Colonic mucosa (tissue), 4 donors: ENCODE measurements at places on chromosomes 5 and 9.

- peak overlapping the region; percentile 83 for H3K27ac ChIP-seq
- peak; percentile 52 for DNase-seq
- no peaks in the 10 kb centered on the region for H3K4me1 ChIP-seq
Measured at GRCh38 chr5:151222790-151223446, 974 bp downstream of the CCDC69 start.

GRCh38 chr5:167665841-167666375, 625.5 kb upstream of the WWC1 start:
- H3K36me3 ChIP-seq, result no peaks in the 10 kb centered on the region
- H3K4me3 ChIP-seq, result no peak overlapping the region
- H3K27ac ChIP-seq, result no peak overlapping the region
- no peak for DNase-seq
- H3K4me1 ChIP-seq, result no peaks in the 10 kb centered on the region

- H3K27ac ChIP-seq, result no peak overlapping the region
- H3K4me3 ChIP-seq, result no peak overlapping the region
- H3K27me3 ChIP-seq, result peaks cover 20% of the 10 kb centered on the region
- no peaks in the 10 kb centered on the region for H3K4me1 ChIP-seq
- no peaks in the 10 kb centered on the region for H3K36me3 ChIP-seq
- peak; percentile 45 for DNase-seq
Measured at GRCh38 chr9:136138566-136138965, 19.9 kb upstream of the TMEM250 start.

DNA sequence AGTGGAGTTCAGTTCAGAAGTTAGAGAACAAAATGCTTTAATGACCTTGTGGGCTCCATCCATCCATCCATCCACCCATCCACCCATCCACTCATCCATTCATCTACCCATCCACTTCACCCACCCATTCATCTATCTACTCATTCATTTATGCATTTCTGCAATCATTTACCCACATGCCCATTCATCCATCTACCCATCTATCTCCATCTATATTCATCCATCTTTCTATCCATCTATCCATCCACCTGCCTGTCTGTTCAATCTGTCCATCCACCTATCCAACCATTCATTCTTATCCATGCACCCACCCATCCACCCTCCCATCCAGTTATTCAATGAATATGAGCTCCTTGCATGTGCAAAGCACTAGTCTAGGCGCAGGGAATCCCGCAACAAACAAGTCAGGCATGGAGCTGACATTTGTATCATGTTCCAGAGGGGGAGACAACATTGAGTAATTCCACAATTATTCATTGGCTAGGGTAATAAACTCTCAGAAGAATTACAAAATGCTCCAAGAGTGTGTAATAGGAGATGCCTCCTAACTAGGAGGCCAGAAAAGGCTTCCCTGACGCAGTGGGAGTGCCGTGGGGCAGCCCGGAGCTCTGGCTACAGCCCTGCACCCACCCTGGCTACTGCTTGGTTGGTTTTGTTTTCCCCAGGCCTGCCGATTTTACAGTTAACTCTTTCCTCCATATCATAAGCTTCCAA, 211.2 kb downstream of the NXNL2 start:
- peak overlapping the region; percentile 49 for H3K27ac ChIP-seq
- no peaks in the 10 kb centered on the region for H3K27me3 ChIP-seq
- peak; percentile 44 for DNase-seq
- no peaks in the 10 kb centered on the region for H3K36me3 ChIP-seq
